Spleen (tissue), 13 donors: ENCODE measurements at places on chromosomes 2 and 18. TPM values are rescaled to one million over a fixed set of nuclear protein-coding genes. Genes with fewer than 3 reads are reported as not detected.

Gene DGUOK
- total RNA-seq = 52.0 TPM

Gene PDE6D
- total RNA-seq = 35.9 TPM

Gene DLX1
- total RNA-seq = not detected

Gene SLC19A3
- total RNA-seq = not detected

Gene MCFD2
- total RNA-seq = 53.4 TPM

Gene ELOA2
- total RNA-seq = not detected

Gene PROKR1
- total RNA-seq = not detected

Gene SPP2
- total RNA-seq = not detected

Gene SLC14A1
- 11.3 TPM for total RNA-seq

Gene ARMC9
- 5.0 TPM for total RNA-seq

Gene CCDC148
- total RNA-seq = 0.79 TPM

Gene MARCHF7
- 130 TPM for total RNA-seq

Gene ITGB6
- not detected for total RNA-seq

Gene CCNT2
- total RNA-seq = 52.3 TPM

Gene SERPINB3
- not detected for total RNA-seq

Gene MC2R
- not detected for total RNA-seq

Gene COL5A2
- 23.2 TPM for total RNA-seq

Gene ZNF804A
- 1.8 TPM for total RNA-seq

Gene ECEL1
- total RNA-seq = 0.27 TPM

Gene TEKT4
- total RNA-seq = not detected

Gene NYAP2
- total RNA-seq = 0.27 TPM

Gene RTP5
- 0.34 TPM for total RNA-seq

Gene SDC1
- 29.5 TPM for total RNA-seq

Gene MORN2
- 5.3 TPM for total RNA-seq

Gene MSTN
- not detected for total RNA-seq

Gene RBM43
- total RNA-seq = 11.7 TPM

Gene TCF7L1
- total RNA-seq = 15.1 TPM

Gene CD207
- not detected for total RNA-seq

Gene PARD6G
- total RNA-seq = 2.4 TPM

Gene MC5R
- total RNA-seq = not detected

Gene HOXD13
- not detected for total RNA-seq

Gene OTOS
- not detected for total RNA-seq

Gene PAX8
- total RNA-seq = 0.97 TPM

Gene TSPYL6
- not detected for total RNA-seq

Gene CCDC85A
- 0.34 TPM for total RNA-seq

Gene SAG
- not detected for total RNA-seq

Gene RNF144A
- 43.0 TPM for total RNA-seq

Gene C18orf54
- 3.6 TPM for total RNA-seq

Gene RBFA
- 31.1 TPM for total RNA-seq

Gene DBI
- total RNA-seq = 70.0 TPM

Gene REG3A
- 6.0 TPM for total RNA-seq

Gene KCNS3
- 2.1 TPM for total RNA-seq

Gene FNDC4
- 10.9 TPM for total RNA-seq

Gene CYP1B1
- total RNA-seq = 73.6 TPM

Gene TAF4B
- total RNA-seq = 14.2 TPM
